ENCODE measurements at places on chromosomes 11 and 22.
A peak's percentile ranks its signal among the peaks of the same experiment; 100 is the strongest.

- no peak for DNase-seq
These were observed 380.1 kb downstream of the LARGE1 start for GRCh38 chr22:33539902-33540751.

- no peak for DNase-seq
These were observed 16.9 kb upstream of the MUC5AC start for GRCh38 chr11:1140642-1141490.

GRCh38 chr11:80122211-80122610 is 681.4 kb upstream of the TENM4 start:
- no peak for DNase-seq

DNA sequence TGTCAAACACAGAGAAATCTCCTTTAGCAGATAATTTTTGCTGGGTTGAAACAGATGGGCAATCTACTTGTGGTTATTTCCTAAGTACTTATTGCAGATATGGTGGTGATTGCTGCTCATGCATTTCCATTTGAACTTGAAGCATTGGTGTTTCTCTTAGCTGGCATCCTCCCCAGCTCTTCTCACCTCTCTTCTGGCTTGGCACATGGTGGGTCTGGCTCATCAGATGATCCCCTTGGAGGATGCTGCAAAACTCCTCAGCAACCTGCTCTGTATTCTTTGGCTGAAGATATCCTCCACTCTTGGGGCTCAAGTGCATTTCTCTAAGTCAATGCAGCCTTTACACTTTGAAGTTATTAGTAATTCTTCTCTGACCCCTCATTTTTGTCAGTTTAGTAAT is 87.3 kb upstream of the MYO18B start:
- DNase-seq, result no peak

DNA sequence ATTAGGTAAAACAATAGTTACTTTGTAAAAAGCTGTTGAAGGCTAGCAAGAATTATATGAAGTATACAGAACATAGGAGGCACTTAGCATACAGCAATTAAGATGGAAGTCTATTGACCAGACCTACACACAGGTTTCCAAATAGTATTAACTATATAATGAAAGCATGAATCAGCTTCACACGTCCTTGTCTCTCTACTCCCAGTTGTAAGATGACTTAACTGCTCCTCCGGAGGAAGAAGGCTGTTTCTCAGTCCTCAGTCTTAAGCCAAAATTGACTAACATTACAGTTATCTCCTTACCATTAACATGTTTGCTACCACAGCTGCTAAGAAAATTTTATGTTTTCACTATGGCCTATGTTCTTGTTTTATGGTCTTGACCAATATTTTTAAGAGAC is 24.7 kb downstream of the SIK3 start:
- DNase-seq, result no peak

GRCh38 chr11:69445131-69445470 is 36.4 kb upstream of the LINC01488 start:
- no peak for DNase-seq

GRCh38 chr22:20153945-20154344 is 3.1 kb upstream of the CCDC188 start:
- no peak for DNase-seq

DNA sequence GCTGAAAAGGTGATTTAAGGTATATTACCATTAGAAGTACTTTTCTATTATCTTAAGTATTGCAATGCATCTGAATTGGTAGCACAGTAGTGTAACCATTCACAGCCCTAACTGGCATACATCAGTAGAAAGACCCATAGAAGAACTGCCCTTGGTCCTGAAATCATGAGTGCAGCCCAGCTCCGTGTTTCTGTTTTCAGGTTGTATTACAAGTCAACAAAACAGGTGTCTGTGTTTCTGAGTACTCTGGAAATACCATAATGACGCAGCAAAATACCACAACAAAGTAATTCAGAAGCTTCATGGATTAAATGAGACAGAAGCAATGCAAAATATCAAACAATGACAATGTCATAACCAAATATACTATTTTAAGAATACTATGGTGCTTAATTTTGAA is 226.3 kb downstream of the OPCML start:
- DNase-seq, result no peak

GRCh38 chr22:28075358-28075981 is 156.4 kb upstream of the PITPNB start:
- DNase-seq, result peak; percentile 89

DNA sequence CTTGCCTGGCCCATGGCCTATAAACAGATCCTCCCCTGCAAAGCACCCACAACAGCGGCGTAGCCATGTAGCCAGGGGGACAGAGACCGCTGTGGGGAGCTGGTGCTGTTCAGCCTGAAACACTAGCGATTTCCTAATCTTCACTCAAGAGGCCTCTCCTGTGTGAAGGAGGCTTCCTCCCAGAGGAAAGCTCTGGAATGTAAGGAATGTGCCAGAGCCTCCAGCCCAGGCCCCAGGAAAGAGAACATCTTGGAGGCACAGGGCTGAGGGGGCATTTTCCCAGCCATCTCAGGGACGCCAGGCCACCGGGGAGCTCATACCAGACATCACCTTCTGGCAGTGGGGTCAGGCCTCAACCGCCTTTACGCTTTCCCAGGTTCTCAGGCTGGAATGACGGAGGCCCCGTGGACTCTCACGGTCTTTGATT is 24.0 kb downstream of the MIAT start:
- DNase-seq, result peak; percentile 89

- no peak for DNase-seq
These were observed 24.9 kb upstream of the SEPTIN5 start for GRCh38 chr22:19689408-19689807.

DNA sequence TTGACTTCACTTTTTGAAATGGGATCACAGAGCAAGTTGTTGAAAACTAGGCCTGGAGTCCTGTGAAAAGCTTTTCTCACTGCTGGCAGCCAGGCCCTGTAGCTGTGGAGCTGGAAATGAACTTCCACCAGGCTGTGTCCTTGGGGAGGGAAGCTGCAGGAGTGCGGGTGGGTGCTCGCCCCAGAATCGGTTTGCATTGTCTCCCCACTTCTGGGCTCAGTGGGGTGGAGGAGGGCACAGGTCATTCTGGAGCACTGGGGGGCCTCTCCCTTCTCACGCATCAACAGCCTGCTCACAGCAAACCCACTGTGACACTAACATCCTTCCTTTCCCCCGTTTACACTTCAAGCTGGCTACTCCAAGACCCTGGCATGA is 15.2 kb downstream of the GLB1L2 start:
- no peak for DNase-seq

DNA sequence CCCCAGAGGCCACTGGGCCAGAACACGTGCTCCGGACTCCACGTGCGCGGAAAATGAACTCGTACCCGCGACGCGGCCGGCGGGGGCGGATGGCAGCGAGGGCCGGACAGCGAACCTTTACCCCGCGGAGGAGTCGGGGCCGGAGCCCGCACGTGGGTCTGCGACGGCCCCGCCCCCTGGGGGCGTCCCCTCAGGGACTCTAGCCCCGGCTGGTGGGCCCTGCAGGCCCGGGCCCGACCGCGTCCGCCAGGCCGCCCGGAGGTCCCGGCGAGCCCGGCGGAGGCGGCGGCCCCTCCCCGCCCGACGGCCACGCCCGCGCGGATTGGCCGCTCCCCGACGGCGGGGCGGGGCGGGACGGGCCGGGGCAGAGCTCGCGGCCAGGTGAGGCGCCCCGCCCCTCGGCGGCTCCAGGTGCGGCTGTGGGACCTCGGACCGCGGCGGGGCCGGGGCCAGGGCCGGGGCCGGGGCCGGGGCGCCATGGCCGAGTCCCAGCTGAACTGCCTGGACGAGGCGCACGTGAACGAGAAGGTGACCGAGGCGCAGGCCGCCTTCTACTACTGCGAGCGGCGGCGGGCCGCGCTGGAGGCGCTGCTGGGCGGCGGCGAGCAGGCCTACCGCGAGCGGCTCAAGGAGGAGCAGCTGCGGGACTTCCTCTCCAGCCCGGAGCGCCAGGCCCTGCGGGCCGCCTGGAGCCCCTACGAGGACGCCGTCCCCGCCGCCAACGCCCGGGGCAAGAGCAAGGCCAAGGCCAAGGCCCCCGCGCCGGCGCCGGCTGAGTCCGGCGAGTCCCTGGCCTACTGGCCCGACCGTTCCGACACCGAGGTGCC is at the start of gene FAM83F:
TSS of gene FAM83F (plus strand) at position 389 of the 827 bp plus-strand sequence. CDS start at position 478, 89 bp downstream.
- DNase-seq, result no peak

- no peak for DNase-seq
These were observed 21.6 kb upstream of the IL18BP start for GRCh38 chr11:71977090-71977489.

GRCh38 chr22:37260901-37261336 is 16.9 kb upstream of the RAC2 start:
- DNase-seq, result peak; percentile 52

DNA sequence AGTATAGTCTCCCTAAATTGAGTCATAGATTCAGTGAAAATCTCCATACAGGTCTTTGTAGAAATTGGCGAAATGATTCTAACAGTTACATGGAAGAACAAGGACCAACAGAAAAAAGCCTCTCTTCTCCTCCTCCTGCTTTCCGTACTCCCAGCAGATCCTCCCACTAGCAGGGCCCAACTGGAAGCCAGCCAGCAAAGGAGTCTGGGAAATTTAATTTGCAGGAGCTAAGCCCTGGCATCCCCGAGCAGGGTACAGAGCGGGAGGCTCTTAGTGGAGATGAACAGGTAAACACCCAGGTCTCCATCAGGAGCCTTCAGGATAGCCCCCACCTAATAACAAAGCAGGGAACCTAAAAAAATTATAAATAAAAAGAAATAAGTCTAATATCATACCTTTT is 1473.8 kb downstream of the TBC1D22A start:
- no peak for DNase-seq

GRCh38 chr11:34893416-34893815 is 22.8 kb downstream of the APIP start:
- DNase-seq, result peak; percentile 6

DNA sequence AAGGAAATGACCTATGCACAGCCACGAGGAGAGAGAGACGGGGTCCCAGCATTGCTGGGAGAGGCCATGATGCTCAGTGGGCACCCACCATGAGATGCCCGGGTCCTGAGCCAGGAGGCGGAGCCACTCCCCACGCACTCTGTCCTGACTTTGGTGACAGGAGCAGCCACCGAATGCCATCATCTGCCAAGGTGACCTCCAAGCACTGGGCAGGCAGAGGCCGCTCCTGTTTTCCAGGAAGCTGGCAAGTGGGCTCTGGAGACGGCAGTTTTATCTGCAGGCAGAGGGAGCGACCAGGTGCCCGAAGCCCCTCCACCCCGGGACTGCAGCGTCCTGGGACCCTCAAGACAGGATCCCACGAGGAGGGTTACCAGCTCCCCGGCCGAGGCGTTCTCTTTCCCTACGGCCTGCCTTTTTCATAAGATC is 453.9 kb downstream of the BRD1 start:
- no peak for DNase-seq

- DNase-seq, result peak; percentile 76
These were observed 19.6 kb upstream of the LIMK2 start for GRCh38 chr22:31192513-31192912.

DNA sequence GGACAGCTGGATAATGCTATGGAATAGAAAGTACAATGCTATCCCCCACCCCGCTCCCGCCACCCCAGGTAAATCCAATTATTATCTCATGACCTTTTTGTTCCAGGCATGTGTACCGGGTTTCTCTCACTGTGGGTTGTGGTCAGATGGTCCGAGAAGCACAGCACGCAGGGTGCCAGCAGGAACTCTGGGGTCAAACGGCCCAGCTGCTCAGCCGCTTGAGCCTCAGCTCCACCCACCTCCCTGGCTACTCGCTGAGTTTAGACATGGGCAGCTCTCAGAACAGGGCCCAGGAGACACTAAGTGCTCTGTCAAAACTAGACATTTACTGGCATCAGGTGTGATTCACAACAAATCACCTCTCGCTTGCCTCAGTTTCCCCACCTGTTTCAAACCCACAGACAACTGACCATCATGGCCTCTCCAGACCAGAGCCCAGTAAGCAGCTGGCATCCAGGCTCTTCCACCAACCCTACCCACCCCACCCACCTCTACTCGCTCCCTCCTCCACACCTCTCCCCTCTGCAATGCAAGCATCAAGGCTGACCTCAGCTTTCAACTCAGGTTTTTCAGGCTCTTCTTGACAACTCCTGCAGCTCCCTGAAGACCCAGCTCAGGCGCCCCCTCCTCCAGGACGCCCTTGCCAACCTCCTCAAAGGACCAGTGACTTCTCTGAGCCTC is 13.0 kb upstream of the MFNG start:
- no peak for DNase-seq

DNA sequence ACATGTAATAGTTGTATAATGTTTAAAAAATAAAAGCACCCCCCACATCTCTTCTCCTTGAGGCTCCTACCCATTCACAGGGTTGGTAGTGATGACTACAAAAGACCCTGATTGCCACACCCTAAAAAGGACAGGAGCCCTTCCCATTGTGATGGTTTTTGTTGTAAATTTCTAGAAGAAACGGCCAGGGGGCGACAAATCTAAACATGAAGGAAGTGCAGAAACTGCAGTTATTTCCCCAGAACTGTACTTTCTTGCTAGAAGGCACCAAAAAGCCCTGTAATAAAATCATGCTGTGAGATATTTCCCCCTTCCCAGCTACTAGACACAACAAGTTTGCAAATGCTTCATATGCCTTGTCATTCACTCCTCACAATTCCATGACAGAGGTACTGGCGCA is 10.8 kb downstream of the PRR5L start:
- DNase-seq, result peak; percentile 58

- no peak for DNase-seq
These were observed 4.2 kb downstream of the LMO1 start for GRCh38 chr11:8259306-8259959.

DNA sequence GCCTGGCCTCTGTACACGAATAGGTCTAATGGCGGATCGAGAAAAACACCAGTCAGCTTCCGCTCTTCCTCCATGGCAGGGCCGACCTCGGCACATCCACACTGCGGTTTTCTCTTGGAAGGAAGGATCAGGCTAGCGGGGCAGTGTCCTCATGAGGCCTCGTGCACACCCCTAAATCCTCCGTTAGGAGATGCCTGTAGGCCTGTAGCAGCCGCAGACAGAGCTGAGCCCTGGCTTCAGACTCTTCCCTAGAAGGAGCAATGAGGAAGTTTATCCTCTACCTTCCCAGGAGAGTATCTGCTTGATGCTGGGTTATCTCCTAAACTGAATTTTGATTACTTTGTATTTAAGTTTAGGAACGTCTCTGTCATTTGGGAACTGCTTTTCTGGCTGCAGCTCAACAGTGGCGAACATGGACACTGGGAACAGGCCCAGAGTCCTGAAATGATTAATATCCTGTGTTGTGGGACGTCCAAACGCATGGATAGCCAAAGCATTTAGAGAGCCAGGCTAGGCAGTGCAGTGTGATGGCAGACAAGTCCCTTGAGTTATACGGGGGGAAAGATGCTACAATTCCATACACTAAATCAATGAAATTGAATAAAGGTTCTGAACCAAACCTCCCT is 16.5 kb upstream of the BMAL1 start:
- DNase-seq, result peak; percentile 23
